Spinal cord (tissue), 10 donors: ENCODE measurements at places on chromosomes 6 and 20. TPM values are rescaled to one million over a fixed set of nuclear protein-coding genes. Genes with fewer than 3 reads are reported as not detected.

HLA-DQA1 gene
- total RNA-seq, result 0.99 TPM

DNA sequence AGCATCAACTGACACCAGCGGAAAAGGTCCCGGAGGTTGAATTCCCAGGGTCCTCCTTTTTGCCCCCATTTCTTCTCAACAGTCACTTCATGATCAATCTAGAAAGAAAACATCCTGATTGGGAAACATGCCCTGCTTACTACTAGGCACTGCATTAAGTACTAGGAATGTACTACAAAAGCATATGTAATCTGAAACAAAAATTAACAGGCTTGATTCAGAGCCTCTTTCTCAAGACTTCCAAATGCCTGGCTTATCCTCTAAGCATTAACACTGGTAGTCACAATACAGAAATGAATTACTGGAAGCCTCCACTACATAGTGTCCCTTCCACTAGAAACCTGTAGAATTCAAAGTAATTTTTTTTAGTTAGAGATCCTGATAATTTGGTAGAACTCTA lies 84.5 kb upstream of the LYRM2 start:
- DNase-seq, result no peak

LGSN gene
- 0.40 TPM for total RNA-seq

GRCh38 chr6:132264021-132264500 lies 137.2 kb downstream of the MOXD1 start:
- no peak for DNase-seq

ADTRP gene
- total RNA-seq, result 0.88 TPM
